ENCODE measurements at places on chromosomes 6 and 20.

DNA sequence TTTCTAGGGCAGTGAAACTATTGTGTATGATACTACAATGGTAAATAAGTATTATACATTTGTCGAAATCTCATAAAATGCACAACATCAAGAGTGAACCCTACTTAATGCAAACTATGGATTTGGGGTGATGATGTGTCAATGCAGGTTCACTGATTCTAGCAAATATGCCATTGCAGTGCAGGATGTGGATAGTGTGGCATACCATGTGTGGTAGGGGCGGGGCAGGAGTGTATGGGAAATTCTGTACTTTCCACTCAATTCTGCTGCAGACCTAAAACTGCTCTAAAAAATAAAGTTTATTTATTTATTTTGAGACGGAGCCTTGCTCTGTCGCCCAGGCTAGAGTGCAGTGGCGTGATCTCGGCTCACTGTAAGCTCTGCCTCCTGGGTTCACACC, 44.3 kb downstream of the ABHD12 start:
- DNase-seq: no peak

DNA sequence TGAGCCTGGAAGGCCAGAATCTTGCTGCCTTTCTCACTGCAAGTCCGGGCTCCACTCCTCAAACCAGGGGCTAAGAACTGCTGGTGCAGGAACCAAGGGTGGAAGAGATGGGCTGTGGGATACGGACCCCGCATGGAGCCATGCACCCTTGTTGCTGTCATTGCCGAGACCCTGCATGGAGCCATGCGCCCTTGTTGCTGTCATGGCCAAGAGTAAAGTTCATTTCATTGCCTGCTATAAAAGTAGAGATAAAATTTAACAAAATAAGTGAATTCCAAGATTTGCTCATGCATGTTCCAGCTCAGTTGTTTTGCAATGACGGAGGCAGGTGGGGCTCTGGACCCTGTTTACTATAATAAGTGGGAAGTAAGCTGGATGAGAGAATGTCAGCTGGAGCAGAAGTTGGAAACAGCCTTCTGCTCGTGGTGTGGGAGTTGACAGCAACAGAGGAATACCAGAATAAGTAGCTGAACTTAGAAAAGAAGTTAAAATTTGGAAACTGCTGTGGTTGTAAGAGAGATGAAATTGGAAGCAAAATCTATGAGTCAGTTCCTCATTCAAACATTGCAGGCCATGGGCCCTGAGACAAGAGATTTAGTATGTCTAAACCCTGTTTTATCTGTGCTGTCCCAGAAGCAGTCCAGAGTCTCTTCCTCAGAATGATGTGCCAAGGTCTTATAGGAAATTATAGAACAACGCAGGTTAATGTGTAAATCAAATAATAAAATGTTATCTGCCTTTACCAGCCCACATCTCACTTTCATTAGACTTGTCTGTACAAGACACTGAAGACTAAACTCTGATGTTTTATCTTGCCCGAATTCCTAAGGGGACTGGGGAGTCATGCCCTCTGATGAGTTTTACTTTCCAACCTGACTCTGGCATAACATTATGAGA, 15.8 kb upstream of the THBS2 start:
- no peak for DNase-seq

- no peak for DNase-seq
Measured at GRCh38 chr6:97176468-97176867, 106.5 kb downstream of the MMS22L start.

DNA sequence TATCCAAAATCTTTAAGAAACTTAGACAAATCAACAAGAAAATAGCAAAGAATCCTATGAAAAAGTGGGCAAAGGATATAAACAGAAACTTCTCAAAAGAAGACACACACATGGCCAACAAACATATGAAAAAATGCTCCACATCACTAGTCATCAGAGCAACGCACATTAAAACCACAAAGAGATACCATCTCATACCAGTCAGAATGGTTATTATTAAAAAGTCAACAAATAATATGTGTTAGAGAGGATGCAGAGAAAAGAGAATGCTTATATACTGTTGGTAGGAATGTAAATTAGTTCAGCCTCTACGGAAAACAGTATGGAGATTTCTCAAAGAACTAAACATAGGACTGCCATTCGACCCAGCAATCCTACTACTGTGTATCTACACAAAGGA, 212.0 kb upstream of the DTNBP1 start:
- no peak for DNase-seq
